Activated CD4-positive, alpha-beta T cell treated with anti-CD3 and anti-CD28 coated beads, Interleukin-2, amount 50 U/mL, for 1 hour (primary cell): ENCODE measurements at places on chromosomes 16 and 17.

GRCh38 chr17:57418463-57419246 is 162.3 kb downstream of the MSI2 start:
- no peak for DNase-seq

DNA sequence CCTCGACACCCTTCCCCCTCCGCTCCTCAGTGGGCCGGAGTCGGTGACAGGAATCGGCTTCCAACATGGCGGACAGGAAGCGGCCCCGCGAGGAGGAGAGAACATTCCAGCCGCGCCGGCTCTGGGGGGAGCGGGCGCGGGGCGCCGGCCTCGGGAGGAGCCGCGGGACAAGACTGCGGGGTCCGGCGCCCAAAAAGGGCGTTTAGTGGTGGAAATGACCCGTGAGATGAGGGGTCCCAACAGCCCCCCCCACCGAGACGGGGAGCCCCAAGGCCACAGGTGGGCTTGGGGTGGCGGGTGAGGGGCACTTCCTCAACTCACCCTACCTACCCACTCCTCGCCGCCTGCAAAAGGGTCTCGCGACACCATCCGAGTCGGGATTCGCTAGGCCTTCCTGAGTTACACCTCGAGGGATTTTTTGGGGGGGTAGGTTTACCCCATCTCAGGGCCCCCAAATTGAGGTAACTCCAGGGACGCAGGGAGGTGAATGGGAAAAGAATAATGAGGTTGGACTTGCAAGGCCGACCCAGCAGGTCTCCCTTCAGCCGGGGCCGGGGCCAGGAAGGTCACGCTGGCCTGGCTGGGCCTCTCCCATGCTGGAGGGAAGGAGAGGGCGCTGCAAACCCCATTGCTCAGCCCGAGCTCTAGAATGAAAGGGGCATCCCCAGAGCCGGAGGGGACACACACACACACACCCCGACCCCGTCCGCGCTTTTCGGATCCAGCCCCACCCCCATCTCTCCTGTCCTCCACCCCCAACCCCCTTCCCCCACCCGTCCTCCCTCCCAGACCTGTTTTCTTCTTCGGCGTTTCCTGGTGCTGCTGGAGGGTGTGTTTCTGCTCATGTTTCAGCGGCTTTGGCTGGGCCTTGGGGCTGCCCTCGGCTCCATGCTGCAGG is 707 bp downstream of the NUFIP2 start:
- peak; percentile 32 for DNase-seq

GRCh38 chr17:34615326-34615725 is 35.9 kb downstream of the TMEM132E start:
- DNase-seq: no peak

- DNase-seq: no peak
Observed at GRCh38 chr16:12470311-12471229, 333.1 kb downstream of the CPPED1 start.

DNA sequence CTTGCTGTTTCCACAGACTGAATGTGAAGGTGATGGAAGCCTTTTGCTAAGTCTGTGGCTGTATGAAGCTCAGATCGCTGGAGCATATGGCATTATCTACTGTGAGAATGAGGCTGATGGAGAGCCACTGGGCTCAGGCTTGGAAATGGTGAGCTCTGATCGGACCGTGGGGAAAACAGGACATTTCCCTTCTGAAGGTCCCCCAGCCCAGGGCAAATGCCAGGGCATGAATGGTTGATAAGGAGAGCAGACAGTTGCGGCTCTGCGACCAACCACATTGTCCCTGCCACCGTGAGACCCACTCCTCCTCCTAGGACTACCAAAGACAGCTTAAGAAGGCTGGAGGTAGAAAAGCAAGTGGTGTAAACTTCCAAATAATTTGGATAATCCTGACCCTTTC is 4.7 kb upstream of the CUEDC1 start:
- no peak for DNase-seq

GRCh38 chr17:38907930-38908675 is 17.3 kb upstream of the LASP1NB start:
- DNase-seq: no peak

DNA sequence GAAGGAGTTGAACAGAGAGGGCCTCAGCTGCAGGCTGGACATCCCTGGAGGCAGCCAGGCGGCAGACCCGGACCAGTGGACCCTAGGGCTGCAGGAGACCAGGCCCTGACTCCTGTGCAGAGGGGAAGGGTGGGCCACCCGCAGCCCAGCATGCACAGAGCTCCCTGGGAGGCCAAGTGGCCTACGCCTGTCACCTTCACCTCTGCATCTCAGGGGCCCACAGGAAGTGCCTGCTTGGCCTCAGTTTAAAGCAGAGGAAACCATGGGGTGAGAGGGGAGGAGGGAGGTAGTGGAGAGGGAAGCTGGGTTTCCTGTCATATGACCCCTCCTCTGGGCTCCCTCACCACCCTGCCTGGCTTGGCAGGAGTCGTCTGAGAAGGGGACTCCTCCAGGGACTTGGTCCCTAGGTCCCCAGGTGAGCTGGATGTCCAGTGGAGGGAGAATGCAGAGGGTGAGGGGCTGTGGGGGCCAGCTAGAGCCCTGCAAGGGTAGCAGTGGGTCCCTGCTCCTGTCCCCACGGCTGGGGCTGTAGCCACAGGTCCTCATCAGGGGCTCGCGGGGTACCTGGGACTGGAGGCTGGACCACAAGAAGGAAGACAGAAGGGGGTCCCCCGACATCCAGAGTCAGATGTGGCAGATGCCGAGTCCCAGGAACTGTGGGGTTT is at the start of gene TMC8:
Gene TMC8 (plus strand): TSS at position 335 of the 665 bp plus-strand sequence. CDS start 818 bp downstream, outside the sequence.
- peak; percentile 65 for DNase-seq
